ENCODE measurements at places on chromosomes 12 and 14.

- DNase-seq: no peak
These were observed 321.3 kb downstream of the AEBP2 start for GRCh38 chr12:19760611-19761010.

GRCh38 chr14:89013098-89013504, 188.7 kb downstream of the TTC8 start:
- peak; percentile 75 for DNase-seq

GRCh38 chr12:112163471-112163991, 38.2 kb downstream of the TRAFD1 start:
- DNase-seq: no peak

GRCh38 chr14:72965249-72965648, 39.0 kb downstream of the DCAF4 start:
- no peak for DNase-seq

GRCh38 chr14:24843494-24843893, 206.5 kb downstream of the STXBP6 start:
- no peak for DNase-seq

GRCh38 chr12:123943816-123944215, 28.8 kb downstream of the CCDC92 start:
- DNase-seq: peak; percentile 27

DNA sequence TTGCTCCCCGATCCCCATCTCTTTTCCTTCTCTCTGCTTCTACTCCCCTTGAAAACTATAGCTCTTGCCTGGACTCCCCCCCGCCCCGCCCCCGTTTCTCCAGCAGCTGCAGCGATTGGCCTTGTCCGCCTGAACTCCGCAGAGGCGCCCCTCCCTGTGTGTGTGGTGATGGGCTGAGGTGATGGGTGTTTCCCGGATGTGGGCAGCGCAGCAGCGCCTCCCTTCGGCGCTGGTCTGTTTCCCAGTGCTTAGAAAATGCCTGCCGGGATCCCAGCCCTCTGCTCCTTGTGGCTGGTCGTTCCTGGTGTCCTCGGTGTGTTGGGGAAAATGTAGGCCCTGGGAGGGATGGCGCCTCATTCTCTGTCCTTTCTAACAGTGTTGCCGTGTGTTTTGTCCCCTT, 43.3 kb downstream of the GALNT8 start:
- peak; percentile 77 for DNase-seq

DNA sequence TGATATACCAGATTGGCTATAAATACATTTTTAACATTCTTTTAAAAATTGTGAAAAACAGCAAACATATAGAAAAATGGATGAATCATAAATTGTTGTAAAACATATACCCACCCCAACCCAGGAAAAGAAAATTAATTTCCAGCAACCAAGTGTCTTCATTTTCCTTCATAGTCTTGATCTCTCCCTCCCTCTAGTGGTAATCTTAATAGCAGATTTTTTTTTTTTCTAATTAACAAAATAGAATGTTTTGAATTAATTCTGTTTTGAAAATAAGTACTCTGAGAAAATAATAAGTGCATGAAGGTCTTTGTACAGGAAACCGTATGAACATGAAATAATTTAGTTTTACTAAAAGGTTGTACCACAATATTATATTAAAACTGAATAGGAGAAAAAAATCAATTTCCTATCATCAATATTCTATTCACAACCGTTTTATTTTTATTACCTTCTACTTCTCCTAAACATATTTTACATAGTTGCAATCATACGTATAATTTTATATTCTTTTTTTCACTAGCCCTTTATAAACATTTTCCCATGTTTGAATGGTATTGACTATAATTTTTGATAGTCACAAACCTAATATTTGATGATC, 7.0 kb downstream of the ETNK1 start:
- no peak for DNase-seq

- no peak for DNase-seq
These were observed 15.8 kb upstream of the DTX1 start for GRCh38 chr12:113040722-113041171.

DNA sequence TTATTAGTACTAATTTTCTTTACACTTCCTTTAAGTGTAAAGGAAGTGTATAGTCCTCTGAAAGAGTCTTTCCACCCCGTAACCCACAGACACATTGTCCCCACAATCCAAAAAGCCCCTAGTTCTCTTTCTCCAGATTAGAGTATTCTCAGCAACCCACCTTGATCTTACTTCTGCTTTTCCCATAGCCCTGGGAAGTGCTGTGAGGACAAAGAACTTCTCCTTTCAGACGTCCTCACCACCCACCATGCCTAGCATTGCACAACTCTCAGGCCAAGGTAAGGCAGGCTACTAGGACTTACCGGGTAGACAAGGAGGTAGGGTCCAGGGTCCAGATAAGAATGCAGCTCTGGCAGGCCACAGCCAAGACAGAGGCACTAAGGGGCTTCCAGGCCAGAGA, 7.4 kb downstream of the AAAS start:
- no peak for DNase-seq

GRCh38 chr12:47711448-47711847, 5.6 kb upstream of the RPAP3 start:
- DNase-seq: no peak

DNA sequence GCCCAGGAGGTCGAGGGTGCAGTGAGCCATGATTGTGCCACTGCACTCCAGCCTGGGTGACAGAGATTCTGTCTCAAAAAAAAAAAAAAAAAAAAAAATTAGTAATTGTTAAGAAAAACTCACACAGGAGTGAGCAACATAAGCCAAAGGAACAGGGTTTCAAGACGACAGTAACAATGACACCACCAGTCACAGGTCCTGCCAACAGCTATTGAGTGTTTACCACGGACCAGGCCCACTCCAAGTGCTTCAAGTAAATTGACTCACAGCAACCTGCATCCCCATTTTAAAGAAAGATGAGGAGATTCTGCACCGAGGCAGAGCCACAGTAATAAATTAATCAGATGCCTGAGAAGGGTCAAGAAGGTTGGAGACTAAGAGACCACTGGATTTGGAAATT, 194.5 kb downstream of the DPF3 start:
- no peak for DNase-seq

DNA sequence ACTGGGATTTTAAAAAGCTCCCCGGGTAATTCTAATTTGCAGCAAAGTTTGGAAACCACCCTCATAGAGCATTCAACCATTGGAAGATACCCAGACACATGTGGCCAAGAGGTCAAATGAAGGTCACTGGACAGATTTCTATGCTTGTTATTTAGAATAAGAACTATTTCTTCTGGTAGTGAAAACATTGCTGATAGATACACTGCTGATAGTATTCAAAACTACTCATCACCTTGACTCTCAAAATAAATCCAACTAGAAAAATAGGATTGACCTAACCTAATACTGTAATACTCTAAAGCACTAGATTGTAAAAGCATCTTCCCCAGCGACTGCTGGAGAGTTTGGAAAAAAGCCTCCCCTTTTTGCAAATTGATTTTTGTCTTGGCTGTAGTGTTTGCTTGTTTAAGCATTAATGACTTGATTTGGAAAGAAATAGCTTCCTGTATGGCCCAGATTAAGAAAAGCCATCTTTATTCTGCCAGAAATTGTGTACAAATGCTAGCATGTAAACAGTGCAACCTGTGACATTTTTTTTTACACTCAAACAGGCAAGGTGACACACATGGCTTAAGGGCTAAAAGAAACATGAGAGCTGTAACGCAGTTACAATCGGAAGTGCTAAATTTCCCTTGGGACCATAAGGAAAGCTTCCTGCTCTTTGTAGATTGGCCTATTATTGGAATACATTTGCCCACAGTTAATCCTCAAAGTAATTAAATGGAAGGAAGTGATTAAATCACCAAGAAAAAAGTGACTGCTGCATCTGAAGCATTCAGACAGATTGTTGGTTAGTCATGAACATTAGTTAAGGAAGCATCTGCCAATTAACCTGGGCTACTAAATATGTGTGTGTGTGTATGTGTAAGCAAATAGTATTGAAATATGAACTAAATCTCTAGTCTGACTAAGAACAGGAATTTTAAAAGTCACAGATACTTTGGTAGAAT, 356.5 kb upstream of the ATP2B1 start:
- DNase-seq: no peak

DNA sequence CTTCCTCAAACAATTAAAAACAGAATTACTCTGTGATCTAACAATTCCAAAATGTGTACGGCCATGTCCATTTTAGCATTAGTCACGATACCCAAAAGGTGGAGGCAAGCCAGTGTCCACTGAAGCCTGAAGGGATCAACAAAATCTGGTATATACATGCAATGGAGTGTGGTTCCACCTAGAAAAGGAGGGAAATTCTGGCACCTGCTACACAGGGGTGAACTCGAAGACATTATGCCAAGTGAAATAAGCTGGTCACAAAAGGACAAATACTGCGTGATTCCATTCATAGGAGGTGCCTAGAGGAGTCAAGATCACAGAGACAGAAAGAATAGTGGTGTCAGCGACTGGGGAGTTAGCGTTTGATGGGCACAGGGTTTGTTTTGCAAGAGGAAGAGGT, 331.4 kb downstream of the MED13L start:
- no peak for DNase-seq

DNA sequence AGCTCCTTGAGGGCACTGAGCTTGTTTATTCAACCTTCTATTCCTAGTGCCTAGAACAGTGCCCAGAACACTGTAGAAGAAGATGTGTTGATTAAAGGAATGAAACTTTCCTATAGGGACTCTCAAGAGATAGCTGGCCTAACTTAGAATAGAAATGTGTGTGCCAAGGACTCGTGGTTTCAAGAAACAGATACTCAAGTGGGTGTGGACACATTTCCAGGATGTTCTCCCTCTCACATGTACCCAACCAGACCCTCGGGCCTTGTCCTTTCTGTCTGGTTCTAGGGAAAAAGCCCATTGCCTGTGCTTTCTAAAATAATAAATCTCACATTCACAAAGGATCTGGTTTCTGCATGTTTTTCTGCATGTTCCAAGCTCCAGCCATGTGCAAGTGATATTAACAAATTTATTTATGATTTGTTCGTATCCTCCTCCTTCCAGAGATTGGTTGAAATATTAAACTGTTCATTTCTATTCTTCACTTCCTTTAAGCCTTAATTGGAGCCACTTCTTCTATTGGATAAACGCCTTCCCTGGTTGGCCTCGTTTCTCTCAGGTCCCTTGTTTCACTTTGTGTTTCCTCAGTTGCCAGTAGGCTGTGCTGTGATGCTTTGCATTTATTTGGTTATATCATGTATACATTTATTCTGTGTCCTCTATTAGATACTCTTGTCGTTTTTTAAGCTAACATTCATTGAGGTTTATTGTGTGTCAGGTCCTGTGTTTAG, 89.8 kb downstream of the CRADD start:
- peak; percentile 31 for DNase-seq

- no peak for DNase-seq
These were observed 668 bp downstream of the APPL2 start for GRCh38 chr12:105235281-105235731.

DNA sequence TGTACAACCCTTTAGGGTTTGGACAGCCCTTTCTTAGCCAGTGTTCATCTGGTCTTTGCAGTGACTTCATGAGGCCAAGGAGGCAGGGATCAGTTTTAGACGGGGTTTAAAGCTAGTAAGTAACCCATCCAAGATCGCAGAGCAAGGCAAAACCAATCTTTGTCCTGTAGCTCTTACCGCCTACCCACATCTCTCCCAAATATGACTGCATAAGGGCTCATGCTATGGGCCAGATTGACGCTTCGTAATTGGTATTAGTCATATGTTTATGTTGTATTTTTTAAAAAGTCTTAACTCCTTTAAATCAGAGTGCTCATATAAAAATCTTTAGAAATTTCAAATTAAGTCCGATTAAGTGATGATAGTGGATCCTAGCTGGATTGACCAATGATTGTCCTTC, 3.7 kb upstream of the CLMN start:
- DNase-seq: no peak

DNA sequence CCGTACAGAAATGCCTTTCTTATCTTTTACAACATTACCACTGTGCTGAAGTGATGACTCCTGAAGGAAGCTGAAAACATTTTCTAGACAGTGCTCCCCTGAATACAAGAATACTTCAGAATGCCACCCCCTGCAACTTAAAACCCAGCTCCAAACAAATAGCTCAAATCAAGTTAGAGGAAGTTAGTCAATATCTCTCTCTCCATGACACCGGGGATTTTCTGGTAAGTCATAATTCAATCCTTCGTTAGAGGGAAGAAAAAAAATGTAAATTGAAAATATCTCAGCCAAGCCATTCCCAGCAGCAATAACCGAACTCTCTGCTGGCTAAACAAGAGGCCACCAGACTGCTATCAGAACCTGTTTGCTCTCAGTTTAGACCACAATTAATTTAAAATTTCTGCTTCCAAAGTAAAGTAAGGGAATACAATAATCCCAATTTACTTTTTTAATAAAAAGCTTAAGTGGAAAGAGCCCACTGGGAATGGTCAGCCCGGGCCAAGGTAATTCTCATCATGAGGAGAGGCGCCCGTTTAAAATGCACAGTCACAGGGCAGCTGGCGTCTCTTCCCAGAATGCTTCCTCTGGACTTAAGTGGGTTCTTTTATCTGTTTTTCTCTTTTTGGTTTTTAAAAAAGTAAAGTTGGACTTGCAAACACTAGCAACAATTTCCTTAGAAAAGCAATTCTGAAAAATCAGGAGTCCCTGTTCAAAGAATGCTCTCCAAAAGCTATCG, 710.1 kb upstream of the STXBP6 start:
- no peak for DNase-seq

GRCh38 chr12:3225154-3225795, 148.1 kb downstream of the TSPAN9 start:
- no peak for DNase-seq

DNA sequence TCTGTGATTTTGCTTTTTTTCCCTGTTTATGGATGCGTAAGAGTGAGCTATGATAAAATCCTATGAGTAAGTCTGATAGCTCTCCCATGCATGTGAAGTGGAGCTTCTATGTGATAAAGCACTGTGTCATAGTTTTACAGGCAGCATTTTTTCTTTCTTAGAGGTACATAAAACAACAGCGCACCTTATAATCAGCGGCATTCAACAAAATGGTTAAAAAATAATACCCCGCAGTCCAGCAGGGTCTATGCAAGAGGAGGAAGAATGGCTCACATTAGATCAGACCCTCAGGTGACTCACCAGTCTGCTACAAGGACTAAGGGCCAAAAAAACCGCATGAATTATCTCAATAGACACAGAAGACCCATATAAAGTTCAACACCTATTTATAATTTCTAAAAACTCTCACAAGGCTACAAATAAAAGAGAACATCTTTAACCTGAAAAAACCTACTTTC, 33.0 kb upstream of the TMEM179 start:
- no peak for DNase-seq

- DNase-seq: peak; percentile 14
These were observed 927 bp upstream of the LRP6 start for GRCh38 chr12:12267742-12268200.

All from BE2C (cell line).